Stimulated activated CD4-positive, alpha-beta T cell treated with anti-CD3 and anti-CD28 coated beads, Interleukin-4, amount 100 ng/mL, for 4 hours (primary cell): ENCODE measurements at places on chromosomes 16 and 17.

DNA sequence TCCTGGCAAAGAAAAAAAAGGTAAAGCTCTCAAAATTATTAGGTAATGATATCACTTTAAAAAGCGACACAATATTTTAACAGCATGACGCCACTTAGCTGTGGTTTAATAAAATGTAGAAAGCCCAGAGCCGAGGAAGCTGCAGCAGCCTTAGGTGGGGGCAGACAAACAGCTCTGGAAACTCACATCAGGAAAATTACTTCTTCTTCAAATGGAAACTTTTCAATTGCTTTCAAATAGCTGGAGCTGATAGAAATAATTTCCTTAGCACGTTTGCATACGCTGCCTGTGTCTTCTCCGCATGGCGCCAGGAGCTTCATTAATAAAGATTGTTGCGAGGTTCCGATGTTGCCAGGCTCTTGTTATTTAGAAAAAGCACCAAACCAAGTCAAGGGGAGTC is 835.3 kb upstream of the EEF2KMT start:
- DNase-seq, result no peak

- no peak for DNase-seq
Observed at GRCh38 chr17:49399995-49400394, 14.7 kb downstream of the PHB1 start.

DNA sequence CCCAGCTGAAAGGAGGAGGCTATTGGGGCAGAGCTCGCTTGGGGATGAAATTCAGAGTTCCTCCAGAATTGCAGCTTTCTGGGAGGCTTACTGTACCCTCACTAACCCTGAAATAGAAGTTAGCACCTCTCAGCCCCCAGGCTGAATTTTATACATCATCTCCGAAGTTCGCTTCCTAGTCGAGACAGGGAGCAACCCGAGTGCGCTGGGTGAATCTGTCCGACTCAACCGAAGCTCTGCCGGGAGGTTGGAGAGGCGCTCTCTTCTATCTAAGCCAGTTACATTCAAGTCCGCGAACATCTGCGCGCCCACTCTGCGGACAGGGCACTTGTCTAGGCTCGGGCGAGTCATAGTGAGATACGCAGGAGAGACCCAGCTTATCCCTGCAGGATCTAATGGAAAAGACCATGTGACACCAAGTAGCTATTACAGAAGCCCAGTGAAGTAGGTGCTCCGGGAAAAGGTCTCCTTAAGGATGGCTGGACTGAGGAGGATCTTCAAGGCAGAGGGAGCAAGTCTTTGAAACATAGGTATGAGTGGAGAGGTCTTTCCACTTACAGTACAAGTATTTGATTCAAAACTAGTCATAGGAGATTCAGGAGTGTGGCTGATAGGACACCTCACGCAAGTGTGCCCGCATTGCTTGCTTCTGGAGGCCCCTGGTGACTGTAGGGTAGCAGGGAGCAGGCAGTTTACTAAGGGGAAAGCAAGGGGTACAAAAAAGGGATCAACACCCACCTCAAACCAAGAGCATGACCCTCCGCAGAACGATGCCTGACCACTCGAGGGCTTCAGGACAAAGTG is 646 bp upstream of the HES7 start:
- DNase-seq, result no peak

- no peak for DNase-seq
Observed at GRCh38 chr16:87678618-87679017, 76.3 kb downstream of the JPH3 start.

GRCh38 chr16:70724146-70725023 is 38.5 kb upstream of the MTSS2 start:
- no peak for DNase-seq

DNA sequence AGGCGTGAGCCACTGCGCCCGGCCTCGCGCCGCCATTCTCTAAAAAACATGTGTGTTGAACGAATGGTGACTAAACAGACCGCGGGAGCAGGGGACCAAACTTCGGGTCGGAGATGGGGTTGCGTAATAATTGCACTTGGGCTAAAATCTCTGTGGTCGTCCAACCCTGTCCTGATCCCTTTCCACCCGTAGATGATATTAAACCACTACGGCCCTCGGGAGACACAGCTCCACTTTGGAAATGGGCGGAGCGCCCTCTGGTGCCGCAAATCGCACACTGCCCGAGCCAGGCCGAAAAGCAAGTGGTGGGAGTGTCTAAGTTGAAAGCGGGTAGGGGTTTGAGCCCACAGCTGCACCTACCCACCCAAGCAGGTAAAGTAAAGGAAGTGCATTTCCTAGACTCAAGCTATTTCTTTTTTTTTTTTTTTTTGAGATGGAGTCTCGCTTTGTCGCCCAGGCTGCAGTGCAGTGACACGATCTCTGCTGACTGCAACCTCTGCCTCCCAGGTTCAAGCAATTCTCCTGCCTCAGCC is 17.0 kb downstream of the CAVIN1 start:
- DNase-seq, result peak; percentile 76

- DNase-seq, result no peak
Observed at GRCh38 chr17:19284005-19284959, 47.1 kb downstream of the EPN2 start.
